ENCODE measurements at places on chromosomes 3 and 15.

DNA sequence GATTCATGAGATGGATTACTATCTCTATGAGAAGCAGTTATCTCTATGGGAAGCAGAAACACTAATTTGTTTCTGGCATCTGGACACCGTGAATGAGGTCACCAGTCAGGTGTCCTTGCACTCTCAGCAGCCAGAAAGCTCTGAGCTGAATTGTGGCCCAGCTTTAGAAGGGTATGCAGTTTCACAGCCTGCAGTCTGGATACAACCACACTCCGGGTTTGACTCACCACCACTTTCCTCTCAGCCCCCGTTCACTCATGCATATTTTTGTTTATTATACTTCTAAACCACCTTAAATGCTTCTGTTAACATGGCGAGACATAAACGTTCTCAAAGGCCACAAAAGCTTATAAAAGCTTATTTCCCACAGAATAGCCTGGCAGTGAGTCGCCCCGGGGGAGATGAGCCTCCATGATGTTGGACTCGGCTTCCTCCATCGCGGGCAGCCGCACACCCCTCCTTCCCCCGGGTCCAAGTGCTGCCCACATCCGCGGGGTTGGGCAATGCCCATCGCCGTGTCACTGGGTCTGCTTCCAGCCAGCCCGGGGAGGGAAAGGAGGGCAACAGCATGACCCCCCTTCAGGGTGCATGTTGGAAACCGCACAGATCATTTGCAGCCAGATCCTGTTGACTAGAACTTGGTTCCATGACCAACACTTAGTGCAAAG lies 16.8 kb upstream of the SLC41A3 start:
- peak; percentile 61 for DNase-seq

DNA sequence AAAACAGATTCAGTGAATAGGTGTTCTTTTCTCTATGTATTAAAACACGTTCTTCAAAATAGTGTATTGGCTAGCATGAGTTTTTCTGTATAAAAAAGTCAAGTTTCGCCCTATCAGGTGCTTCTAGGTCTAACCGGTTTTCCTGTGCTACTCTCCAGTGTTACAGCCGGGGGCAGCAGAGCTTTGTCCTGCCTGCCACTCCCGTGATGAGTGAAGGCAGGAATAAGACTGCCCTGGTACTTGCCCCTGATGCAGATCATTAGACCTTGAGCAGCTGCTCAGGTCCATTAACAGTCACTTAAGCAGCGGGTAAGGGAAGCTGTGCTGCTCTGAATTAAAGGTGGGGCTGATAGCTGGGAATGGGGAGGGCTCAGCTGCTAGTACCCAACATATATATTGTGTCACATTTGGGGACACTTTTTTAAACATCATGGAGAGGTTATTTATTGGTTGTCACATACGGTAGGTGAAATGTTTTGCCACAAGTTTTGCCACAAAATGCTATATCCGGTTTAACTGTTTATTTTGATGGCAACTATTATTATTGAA lies 1.3 kb upstream of the UNC13C start:
- no peak for DNase-seq

DNA sequence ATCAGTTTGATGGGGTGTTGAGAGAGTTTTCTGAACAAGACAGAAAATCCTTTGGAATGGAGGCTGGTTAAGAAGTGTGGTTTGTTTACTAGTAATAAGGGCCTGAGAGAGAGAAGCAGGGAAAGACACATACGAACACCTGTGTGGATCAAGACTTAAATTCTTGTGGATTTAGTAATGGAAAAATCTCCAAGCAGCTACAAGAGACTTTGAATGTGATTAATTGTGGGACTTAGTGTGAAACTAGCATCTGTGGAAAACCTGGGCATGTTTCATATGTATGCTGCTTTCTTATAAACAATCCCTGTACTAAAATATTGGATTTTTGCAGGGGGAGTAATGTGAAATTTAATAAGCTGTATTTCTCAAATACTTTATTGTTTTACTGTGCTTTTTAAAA lies 399.1 kb downstream of the SI start:
- no peak for DNase-seq

GRCh38 chr3:124627501-124627908 lies 102.7 kb upstream of the UMPS start:
- DNase-seq, result no peak

DNA sequence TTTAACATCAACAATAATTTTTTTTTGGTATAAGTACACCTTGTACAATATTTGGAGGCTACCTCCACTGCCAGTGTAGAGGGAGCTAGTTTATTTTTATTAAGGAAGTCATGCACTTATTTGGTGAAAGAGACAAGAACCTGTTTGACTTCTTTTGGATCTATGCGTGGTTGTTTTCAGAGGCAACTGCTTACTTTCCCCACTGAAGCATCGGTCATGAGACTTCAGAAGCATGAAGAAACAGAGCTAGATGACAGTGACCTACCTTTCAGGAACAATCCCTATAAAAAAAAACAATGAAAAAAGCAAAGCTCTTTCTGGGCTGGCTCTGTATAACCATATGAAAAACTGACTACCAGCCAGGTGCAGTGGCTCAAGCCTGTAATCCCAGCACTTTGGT lies 20.0 kb upstream of the ZNF148 start:
- no peak for DNase-seq

DNA sequence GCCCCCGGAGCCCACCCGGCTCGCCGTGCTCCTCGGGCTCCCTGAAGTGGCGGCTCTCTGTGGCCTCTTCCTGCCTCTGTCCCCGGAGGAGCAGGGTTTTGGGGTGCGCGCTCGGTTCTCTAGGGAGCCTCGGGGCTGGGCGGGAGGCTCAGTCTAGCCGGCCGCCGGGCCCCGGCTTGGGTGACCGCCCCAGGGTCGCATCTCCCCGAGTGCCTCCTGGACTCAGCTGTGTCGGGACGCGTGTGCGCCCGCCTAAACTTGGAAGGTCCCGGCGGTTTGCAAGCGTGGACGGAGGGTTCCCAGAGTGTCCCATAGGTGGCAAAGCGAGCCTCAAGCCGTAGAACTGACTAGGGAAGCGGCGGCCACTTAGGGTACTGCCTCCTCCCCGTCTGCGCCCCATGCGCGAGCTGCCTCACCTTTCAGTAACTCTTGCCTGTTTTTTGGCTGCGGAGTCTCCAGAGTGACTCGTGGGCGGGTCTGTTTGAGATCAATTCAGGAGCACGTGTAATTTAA lies 601 bp downstream of the ACTL6A start:
- DNase-seq, result peak; percentile 67

DNA sequence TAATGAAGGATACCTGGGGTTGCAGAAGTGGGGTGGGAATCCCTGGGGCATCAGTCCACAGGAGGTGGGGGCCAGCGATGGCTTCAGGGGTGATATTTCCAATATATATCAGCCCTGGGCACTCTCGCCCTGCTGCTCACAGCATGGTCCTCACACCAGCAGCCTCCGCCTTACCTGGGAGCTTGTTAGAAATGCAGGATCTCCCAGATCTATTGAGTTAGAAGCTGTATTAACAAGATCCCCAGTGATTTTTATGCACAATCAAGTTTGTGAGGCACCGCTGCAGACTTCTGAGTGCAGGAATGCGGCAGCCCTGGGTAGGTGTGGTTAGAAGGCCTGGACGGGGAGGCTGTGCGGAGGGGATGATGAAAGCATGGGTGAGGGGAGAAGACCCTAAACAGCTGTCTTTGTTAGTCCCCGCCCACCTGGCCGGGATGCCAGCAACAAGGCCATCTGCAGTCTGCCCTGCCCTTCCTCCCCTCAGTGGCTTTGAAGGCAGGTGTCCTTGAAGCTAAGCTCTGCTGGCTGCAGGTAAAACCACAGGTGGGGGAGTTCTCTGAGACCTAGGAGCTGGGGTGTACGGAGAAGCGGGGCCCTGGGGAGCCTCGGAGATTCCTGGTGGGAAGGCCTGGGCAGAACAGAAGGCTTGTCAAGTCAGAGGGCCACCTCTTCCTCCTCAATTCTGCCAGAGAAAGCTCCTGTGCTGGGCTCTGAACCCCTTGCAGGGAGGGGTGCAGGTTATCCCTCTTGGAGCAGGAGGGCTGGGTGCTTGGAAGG lies 11.4 kb downstream of the FAM107A start:
- DNase-seq, result no peak
